Hippocampal formation (tissue), 2 donors: ENCODE measurements at places on chromosomes 5 and 9.

- DNase-seq, result no peak
These were observed 126.1 kb downstream of the STARD4 start for GRCh38 chr5:111385970-111386831.

DNA sequence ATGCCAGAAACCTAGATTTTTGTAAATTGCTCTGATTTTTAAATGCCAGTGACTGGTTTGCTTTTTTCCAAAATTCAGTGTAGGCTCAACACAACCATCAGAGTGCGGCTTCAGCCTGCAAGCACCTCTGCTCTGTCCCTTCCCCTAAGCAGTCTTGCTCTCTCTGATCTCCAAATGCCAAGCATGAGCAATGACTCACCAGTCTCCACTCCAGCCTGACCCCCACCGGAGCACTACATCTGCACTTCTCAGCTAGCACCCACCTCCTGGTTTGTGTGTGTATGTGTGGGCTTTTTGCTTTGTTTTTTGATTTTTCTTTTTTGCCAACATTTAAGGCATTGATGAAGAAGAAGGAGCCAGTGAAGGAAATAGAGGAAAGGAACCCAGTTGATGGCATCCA lies 61.4 kb upstream of the ADRA1B start:
- DNase-seq, result no peak

DNA sequence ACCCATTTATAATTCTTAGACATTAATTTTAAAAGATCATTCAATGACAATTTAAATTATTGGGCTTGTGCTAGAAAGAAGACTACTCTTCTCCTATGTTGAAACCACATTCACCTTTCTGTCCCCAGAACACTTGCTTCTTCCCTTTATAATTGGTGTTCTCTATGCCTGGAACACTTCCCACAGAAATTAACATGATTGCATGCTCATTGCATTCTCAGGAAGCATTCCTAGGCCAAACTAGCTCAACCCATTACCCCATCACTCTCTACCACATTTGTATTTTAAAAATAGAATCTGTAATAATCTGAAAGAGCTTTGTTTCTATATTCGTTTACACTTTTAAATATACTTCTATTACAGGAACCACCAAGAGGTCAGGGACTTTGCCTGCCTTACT lies 184.7 kb downstream of the MEF2C start:
- no peak for DNase-seq

GRCh38 chr5:108937221-108937620 lies 189.5 kb downstream of the FER start:
- DNase-seq, result no peak

GRCh38 chr5:127924606-127925005 lies 159.0 kb upstream of the SLC12A2 start:
- DNase-seq, result no peak

- no peak for DNase-seq
These were observed 316.4 kb downstream of the NR3C1 start for GRCh38 chr5:143086908-143087637.

DNA sequence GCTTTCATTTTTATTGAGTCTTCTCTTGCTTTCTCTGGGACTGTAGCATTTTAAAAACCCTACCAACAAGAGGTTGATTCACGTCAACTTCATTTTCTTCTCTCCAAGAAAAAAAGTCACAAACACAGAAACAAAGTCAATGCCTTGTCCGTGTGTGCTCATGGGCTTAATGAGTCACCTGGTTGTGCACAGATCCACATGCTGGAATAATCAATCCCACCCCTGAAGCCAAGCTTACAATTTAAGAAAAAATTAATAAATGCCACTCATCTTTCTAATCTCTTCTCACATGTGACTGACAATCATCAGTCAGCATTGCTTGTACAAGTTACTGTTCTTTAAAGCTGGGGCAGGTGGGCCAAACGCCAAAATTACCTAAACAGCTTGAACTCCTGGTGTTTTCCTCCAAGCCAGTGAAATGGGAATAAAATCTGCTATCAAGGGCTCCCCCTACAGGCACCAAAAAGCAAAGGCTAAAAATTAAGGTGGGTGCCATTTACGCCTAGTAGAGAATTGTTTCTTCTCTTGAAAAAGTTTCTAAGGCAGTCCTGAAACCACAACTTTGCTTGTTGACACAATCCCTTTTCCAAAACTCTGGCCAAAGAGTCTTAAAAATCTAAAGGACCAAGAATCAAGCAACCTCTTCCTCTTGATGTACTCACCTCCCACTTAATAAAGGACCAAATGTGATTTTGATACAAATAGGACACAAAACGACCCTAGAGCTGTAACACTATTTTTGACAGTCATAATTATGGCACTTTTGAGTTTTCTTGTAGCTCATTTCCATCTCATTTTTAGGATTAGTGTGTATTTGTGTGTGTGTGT lies 21.3 kb downstream of the TRMO start:
- DNase-seq, result no peak

GRCh38 chr5:176441921-176442323 lies 6.3 kb upstream of the FAF2 start:
- DNase-seq, result no peak

DNA sequence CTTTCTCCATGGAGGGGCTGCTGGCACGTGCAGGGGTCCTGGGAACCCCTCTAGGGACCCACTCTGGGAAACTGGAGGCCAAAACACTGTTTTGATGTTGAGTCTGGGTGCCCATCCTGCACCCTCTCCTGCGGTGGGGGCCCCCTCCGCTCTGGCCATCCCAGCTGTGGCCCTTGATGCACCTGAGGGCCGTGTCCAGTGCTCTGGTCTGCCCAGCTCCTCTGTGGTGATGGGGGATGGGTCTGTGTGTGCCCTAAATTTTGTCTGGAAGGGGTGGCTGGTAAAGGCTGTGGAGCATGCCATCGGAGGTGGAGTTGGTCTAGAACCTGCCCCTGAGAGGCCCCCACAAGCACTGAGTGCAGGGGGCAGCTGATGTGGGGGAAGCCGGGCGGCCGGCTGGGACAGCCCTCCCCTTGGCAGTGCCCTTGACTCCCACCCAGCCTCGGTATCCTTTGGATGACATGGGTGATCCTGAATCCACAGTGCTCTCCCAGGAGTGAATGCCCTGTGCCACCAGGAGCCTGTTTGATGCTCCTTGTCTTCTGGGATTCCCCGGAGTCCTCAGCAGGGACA lies 26.3 kb downstream of the AHRR start:
- DNase-seq, result no peak

DNA sequence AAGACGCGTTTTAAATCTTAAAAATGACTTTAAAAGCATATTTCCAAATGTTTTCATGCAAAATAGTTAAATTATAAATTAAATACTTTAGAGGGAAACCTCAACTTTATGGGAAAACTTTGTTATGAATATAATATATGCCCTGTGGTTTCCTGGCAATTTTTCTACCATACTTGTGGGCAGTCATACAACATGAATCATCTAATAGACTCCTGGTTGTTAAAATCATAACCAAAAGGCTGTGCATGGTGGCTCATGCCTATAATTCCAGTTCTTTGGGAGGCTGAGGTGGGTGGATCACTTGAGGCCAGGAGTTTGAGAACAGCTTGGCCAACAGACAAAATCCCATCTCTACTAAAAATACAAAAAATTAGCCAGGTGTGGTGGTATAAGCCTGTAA lies 18.2 kb downstream of the ATP10B start:
- no peak for DNase-seq

GRCh38 chr9:32867026-32867425 lies 83.7 kb downstream of the TMEM215 start:
- no peak for DNase-seq

- DNase-seq, result no peak
These were observed 4.4 kb downstream of the NDST1 start for GRCh38 chr5:150512368-150512747.

DNA sequence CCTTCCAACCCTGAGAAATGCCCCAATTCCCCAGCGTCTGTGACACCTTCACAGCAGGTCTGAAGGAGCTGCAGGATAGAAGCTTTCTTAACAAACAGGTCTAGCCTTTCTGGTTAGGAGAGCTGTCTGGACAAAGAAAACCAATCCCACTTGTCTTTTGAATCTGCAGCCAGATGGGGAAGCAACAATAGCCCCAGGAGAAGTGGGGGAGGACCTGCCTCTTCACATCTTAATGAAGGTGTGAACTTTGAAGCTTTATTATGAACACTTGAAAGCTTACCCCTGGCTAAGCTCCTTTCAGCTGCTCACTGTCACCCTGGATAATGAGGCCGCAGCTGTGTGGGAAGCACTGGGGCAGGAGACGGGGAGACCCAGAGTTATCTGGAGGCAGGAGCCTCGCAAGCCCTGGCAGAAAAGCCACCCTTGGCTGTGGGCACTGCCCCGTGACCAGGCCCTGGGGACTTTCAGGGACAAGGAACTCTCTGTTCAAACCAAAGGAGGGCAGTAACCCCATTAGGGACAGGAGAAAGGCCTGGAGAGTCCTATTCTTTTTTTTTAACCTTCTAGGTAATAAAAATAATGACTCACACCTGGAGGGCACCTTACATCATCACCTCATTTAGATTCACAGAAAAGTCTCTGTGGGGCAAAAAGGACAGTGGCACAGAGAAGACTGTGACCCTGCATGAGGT lies 151.8 kb upstream of the RAD23B start:
- DNase-seq, result no peak

DNA sequence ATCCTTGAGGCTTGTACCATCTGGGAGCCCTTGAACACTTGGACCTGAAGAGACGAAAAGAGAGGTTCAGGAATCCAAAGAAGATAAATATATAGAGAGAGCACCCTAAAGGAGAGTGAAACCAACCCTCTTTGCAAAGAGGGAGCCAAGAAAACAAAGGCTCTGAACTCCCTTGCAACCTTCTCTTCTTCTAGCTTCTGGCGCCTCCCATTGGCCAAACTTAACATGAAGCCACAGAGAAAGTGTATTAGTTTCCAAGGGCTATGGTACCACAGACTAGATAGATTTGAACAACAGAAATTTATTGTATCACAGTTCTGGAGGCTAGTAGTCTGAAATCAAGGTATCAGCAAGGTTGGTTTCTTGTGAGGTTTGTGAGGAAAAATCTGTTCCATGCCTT lies 175.1 kb downstream of the HCN1 start:
- DNase-seq, result no peak

GRCh38 chr9:127568971-127569885 lies 42.8 kb upstream of the STXBP1 start:
- peak; percentile 77 for DNase-seq

GRCh38 chr5:107502676-107503060 lies 168.1 kb downstream of the EFNA5 start:
- DNase-seq, result no peak

DNA sequence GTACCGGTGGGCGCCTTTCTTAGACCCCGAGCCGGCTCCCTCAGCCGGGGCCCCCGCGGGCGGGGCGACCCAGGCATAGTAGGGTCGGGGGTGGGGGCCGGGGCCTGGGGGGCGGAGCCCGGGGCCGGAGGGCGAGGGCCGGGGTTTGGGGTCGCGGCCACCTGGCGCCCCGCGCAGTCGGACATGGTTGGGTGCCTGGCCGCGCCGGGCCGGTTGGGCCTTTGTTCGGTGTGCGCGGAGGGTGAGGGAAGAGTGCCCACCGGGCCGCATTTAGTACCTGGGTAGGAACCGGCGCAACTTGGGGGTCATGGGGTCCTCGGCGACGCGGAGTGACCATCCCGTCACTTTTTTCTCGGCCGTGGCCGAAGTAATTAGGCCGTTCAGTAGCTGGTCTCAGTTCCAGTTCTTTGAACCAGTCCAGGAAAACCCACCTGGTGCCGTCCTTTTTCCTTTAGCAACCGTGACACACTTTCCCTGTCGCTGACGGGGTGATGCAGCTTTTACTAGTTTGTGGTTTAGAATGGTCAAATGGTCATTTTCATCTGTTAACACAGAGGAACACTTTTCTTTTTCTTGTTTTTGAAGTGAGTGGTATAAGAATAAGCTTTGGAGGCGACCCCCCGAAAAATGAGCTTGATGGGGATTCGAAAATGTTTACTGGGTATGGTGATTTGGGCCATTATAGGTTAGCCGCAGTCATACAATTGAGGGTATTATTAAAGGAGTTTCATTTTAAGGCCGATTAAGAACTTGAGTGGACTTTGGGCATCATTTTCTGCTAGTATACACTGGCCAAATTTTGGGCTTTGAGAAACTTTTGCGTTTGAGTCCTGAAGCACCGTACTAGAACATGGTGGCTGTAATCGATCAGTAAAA lies 589 bp downstream of the CKS2 start:
- no peak for DNase-seq

DNA sequence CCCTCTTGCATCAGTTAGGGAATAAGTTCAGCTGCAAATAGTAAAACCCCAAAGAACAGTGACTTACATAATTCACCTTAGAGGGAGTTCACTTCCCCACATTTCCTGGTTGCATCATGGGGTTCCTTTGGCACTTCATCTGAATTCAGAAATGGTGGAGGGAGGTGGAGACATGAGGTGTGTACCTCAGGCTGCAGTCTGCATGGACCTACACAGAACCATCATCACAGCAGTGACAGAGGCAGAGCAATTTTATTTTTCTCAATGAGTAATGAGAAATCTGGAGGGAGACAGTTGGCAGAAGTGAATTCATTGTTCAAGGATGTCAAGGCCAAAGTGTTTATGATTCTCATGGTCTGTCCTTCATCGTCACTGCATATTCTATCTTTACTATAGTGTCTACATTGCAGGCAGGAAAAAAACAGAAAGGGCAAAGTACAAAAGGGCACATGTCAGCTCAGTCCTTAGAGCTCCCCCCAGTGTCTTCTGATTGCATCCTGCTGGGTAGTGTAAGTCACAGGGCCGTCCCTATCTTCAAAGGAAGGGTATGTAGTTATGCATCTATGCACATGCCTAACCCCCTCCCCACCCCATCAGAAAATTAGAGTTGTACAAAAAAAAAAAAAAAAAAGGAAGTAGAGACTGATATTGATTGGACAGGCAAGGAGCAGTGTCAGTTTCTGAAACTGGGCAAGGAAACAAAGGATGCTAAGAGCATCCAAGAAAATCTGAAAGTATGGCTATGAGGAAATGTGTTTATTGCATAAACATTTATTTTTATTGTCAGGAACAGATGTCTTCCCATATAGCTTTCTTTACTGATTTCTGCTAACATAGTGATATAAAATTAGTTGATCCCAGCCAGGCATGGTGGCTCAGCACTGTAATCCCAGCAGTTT lies 132.7 kb upstream of the APC start:
- peak; percentile 5 for DNase-seq

- DNase-seq, result no peak
These were observed 54.4 kb downstream of the MLANA start for GRCh38 chr9:5945112-5945511.

DNA sequence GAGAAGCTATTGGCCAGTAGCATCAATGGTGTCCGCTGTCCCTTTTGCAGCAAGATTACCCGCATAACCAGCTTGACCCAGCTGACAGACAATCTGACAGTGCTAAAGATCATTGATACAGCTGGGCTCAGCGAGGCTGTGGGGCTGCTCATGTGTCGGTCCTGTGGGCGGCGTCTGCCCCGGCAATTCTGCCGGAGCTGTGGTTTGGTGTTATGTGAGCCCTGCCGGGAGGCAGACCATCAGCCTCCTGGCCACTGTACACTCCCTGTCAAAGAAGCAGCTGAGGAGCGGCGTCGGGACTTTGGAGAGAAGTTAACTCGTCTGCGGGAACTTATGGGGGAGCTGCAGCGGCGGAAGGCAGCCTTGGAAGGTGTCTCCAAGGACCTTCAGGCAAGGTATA lies 10.8 kb downstream of the TRIM32 start:
- DNase-seq, result no peak
